ENCODE measurements at places on chromosomes 11 and 22. TPM values are rescaled to one million over a fixed set of nuclear protein-coding genes. Genes with fewer than 3 reads are reported as not detected.

The PANX3 gene
- not detected for total RNA-seq

The VPREB1 gene
- total RNA-seq = not detected

The CARD16 gene
- total RNA-seq = 11.9 TPM

The PGA5 gene
- 1.5 TPM for total RNA-seq

The MMP1 gene
- total RNA-seq = 24.6 TPM

The IFT27 gene
- 15.3 TPM for total RNA-seq

The BLID gene
- 2.3 TPM for total RNA-seq

The MMP10 gene
- total RNA-seq = 1.2 TPM

The PNPLA5 gene
- 0.57 TPM for total RNA-seq

The PITPNB gene
- total RNA-seq = 28.2 TPM

The MYH9 gene
- 188 TPM for total RNA-seq

The OR52E1 gene
- total RNA-seq = not detected

The CASP5 gene
- total RNA-seq = 6.9 TPM

Measured in hepatocyte (in vitro differentiated cells).